ENCODE measurements at places on chromosomes 5 and 9.
A peak's percentile ranks its signal among the peaks of the same experiment; 100 is the strongest.

- no peak for DNase-seq
Observed at GRCh38 chr9:137619240-137620047, 639 bp downstream of the EHMT1 start.

DNA sequence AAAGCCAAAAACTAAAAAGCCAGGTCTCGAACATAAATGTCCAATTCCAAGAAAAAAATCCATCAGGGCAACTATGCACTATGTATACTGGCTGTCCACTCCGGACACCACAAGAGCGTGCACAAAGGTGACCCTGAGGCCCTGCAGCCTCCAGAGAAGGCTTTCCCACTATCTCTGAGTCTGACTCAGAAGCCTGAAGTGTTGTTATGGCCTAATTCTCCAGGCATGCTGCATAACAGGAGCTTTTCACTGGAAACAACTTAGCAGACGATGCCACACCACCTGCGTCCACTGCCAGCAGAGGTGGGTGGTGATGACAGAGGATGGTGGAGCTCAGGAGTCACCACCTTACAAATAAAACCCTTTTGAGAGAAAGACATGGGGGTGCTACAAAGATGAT is 63.7 kb downstream of the HABP4 start:
- DNase-seq, result no peak

GRCh38 chr9:93185266-93186214 is 1.6 kb downstream of the WNK2 start:
- DNase-seq, result no peak

DNA sequence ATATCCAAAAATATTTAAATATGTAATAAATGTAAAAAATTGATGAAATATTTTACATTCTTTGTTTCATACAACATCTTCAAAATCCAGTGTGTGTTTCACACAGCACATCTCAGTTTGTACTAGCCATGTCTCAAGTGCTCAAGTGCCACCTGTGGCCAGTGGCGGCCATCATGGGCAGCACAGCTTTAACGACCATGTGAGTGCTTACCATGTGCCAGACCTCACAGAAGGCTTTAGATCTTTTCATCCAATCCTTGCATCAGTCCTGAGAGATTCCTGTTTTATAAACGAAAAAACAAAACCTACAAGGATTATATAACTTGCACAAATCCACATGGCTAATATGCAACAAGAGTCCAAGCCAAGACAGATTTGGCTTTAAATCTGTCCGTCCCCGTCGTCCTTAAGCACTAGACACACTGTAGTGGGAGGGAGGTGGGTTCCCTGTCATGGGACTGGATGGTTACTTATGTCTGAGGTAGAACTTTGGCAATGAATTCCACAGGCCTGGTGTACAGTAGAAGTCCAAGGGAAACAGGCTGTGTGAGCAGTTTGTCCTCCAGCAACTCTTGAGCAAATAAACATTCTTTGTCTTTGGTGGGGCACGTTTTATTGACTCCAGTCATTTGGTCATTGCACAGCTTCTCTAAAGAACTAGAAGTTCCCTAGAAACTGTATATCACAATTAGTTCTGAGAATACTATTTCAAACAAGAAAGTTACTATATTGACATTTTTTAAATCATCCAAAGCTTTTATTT is 25.0 kb upstream of the F2R start:
- DNase-seq, result no peak

DNA sequence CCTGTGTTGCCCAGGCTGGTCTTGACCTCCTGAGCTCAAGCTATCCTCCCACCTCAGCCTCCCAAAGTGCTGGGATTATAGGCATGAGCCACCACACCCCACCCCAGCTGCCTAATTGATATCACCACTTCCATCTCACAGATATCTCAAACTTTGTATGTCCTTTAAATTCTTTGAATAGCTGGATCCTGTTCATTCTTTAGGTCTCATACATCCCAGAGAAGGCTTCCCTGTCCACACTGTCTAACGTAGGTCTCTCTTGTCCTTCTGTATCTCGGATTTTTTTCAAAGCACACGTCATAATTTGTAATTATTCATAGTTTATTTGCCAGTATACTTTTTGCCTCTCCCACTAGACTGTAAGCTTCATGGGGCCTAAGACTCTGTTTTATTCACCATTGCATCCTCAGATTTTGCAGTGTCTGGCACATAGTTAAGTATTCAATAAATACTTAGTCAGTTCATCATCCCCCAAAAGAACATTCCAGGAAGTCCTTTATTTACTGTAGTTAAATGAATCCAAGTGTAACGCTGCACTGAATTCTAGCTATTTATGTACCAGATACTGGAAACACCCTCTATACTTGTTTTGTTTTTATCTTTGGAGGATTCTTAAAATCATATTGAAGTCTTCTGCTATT is 10.5 kb downstream of the ARSK start:
- peak; percentile 4 for DNase-seq

- DNase-seq, result peak; percentile 70
Observed at GRCh38 chr5:145775893-145776444, 59.2 kb downstream of the PRELID2 start.

GRCh38 chr5:8491254-8491653 is 622.3 kb downstream of the MTRR start:
- DNase-seq, result no peak

DNA sequence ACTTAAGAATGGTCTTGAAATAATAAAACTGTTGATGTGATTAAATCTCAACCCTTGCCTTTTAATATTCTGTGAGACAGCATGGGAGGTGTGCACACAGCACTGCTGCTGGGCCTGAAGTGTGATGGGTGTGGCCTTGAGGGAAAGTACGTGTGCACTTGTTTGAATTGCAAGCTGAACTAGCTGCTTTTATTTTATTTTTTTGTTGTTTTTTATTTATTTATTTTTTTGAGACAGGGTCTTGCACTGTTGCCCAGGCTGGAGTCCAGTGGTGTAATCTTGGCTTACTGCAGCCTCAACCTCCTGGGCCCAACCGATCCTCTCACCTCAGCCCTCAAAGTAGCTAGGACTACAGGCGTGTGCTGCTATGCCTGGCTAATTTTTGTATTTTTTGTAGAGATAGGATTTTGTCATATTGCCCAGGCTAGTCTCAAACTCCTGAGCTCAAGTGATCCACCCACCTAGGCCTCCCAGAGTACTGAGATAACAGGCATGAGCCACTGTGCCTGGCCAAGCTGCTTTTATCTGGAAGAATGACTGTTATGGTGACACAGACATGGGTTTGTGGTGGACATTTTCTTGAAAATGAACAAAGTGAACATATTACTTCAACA is 58.9 kb downstream of the GPR107 start:
- DNase-seq, result no peak

DNA sequence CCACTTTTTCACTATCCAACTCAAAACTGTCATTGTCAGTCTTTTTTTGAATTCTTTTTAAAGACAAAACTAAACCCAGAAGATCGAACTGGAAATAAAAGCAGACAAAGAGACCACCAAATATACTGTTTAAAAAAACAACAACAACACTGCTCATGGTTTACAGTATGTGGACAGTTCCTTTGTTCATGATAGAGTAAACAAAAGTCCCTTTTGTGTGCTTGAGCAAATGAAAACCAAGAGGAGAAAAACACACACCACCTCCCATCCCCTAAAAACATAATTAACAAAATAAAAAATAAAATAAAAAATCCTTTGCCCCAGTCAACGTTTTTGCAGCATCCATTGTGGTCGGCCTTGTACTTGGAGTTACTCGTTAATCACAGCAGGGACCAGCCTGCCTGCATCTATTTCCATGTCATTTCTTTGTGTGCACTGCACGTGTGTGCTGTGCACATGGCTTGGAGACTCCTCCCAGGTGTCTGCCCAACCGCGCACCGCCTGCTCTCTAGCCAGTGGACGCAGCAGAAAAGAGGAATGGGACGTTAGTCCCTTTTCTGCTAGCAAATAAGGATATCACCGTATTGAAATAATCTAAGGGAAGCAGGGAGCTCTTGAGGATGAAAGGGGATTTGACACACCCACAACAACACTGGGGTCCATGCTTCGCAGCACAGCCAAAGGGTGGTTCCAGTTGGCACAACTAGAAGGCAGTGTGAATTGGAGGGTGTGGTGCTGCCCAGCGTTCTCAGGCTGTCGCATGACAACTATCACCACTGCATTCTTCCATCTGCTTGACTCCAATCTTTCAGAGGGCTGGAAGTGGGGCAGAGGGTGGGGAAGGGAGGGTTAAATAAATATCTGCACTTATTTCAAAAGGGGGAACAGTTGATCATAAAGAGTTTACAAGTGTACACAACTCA is 130.0 kb downstream of the SEMA6A start:
- DNase-seq, result no peak

- peak; percentile 29 for DNase-seq
Observed at GRCh38 chr5:157143127-157143971, 684 bp upstream of the MED7 start.

DNA sequence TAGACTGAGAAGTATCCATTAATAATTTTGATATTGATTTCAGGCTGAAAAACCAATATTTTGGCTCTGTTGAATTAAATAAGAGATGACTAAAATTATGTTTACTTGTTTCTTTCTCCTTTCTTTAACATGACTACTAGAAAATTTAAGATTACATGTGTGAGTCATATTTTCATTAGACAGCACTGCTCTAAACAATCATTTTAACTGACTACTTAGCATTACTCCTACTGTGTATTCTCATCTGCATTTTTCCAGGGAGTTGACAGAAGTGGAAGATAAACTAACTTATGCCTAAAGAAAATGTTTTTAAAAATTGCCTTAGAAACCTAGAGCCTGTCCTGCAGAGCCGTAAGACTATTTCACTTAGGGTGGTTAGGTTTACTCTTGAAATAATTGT is 29.1 kb downstream of the TNC start:
- no peak for DNase-seq

DNA sequence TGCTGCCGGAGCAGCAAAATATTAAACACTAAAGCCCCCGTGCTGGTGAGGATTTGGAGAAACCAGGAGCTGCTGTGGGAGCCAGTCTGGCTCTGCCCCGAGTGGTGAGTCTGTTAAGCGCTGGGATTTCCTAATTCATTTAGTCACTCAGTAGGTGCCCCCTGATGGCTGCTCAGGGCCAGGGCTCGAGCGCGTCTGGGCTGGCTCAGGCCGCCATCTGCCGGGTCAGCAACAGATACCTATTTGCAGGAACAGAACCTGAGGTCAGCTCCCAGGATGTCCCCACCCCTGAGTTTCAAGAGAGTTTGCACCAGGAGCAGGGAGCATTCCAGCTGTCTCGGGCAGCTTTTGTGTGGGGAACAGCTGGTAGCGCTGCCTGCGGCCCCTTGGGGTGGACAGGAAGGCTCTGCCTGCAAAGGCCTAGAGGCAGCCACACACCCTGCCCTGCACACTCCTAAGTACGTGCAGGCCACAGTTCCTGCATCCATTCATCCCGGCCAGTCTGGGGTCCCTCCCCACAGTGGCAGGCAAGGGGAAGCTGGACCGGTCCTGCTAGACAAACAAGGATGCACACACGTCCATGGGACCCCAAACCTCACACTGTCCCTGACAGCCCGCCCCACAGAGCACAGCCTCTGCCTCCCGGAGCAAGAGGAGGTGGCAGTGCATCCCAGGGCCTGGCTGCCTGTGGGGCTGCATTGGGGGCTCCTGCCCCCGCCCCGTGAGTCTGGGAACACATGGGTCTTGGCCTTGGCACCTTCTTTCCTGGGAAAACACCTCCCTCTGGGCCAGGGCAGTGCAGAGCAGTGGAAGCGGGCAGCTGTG is 83.7 kb downstream of the ADAMTS2 start:
- no peak for DNase-seq

DNA sequence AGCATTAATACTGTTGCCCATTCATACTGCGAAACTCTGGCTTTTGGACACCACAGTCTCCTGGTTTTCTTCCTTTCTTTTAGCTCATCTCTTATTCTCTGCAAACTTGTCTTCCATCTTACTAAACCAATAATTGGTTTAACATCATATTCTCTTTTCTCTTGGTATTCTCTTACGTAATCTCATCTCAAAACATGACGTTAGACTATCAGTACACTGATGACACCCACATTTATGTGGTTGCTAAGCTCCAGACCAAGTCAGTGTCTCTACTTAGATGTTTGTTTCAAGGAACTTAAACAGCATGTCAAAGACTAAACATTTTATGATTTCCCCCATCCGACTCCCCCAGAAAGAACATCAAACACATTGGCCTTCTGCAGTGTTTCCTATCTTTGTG is 2.1 kb downstream of the PRRC1 start:
- DNase-seq, result no peak

GRCh38 chr9:127967151-127967809 is 13.5 kb downstream of the EEIG1 start:
- no peak for DNase-seq

Data from GM04504 (cell line).